ENCODE measurements at places on chromosomes 13 and 19.

DNA sequence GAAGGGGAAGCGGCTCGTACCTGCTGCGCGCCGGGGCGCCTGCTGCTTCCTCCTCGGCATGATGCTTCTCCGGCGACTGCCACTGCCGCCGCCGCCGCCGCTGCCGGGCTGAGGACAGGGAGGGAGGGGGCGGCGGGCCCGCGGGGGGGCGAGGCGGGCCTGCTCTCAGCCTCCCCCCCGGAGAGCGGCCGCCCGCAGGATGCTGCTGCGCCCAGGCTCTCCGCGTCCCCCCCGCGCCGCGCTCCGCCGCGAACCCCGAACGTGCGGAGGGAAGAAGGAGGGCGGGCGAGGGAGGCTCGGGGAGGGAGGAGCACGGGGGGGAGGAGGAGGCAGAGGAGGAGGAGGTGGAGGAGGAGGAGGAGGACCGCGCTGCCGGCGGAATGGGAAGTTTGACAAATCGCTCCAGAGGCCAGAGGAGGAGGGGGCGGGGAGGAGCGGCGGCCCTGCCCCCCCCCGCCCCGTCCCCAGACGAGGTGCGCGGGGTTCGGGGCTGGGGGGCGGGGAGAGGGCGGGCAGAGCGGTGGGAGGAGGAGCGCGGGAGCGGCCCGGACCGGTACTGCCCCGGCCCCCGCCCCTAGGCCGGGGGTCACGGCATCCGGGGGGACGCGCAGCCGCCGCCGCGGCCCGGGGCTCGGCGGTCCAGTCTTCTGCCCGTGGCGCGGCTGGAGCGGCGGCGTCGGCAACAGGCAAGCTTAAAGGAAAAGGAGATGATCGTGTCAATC lies at the start of gene TSHZ3:
TSS of gene TSHZ3 (minus strand) at position 277 of the 722 bp plus-strand sequence. CDS start at position 60, 217 bp downstream.
- no peak for DNase-seq

- no peak for DNase-seq
These were observed 10.5 kb upstream of the CDC16 start for GRCh38 chr13:114224201-114224600.

- DNase-seq: no peak
These were observed 1.2 kb upstream of the EPS15L1 start for GRCh38 chr19:16472992-16473391.

GRCh38 chr19:38503077-38503410 lies 69.6 kb downstream of the RYR1 start:
- no peak for DNase-seq

- no peak for DNase-seq
These were observed 25.6 kb upstream of the PCCA start for GRCh38 chr13:100063333-100063732.

- DNase-seq: no peak
These were observed 44.0 kb downstream of the ATP11A start for GRCh38 chr13:112733661-112734379.

- DNase-seq: no peak
These were observed 10.5 kb downstream of the TNFRSF19 start for GRCh38 chr13:23580684-23581060.

DNA sequence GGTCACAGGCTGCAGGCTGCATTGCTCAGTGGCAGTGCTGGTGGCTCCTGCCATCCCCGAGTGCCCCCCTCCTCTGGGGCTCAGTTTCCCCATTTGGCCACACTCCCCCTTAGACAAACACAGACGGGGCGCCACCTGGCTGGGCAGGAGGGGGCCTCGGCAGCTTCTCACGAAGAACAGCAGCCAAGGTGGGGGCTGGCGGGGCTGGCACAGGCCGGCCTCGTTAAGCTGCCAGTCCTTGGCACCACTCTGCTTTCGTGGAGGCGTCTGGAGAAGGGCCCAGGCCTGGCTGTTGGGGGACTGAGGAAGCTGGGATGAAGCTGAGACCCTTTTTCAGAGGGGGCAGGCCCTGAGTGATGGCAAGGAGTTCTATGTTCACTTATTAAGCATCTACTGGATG lies 3.7 kb upstream of the ZNRF4 start:
- no peak for DNase-seq

- DNase-seq: no peak
These were observed 99.0 kb upstream of the MCF2L start for GRCh38 chr13:112870051-112870331.

DNA sequence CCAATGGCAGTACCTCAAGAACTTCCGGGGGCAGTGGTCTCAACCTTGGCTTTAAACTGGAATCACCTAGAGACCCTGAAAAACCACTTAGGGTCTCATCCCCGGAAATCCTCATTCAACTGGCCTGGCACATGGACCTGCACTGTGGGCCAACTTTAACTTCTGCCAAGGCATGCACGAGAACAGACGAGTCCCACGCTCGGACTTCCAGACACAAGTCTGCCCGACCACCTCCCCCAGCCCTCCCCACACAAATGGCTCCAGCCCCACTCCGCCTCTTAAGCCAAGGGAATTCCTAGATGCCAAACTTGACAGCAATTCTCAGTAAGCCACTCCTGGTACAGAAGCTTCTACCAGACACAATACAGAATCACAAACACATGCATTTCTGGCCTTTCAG lies 114.0 kb downstream of the STK24 start:
- DNase-seq: no peak

- DNase-seq: no peak
These were observed 736 bp downstream of the SMAD9 start for GRCh38 chr13:36919171-36919832.

DNA sequence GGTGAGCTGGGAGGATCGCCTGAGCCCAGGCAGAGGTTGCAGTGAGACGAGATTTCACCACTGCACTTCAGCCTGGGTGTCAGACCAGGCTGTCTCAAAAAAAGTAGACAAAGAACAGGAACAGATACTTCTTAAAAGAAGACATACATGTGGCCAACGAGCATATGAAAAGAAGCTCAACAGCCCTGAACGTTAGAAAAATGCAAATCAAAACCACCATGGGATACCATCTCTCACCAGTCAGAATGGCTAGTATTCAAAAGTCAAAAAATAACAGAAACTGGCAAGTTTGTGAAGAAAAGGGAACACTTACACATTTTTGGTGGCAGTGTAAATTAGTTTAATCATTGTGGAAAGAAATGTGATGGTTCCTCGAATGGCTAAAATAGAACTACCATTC lies 3.0 kb upstream of the LGALS14 start:
- no peak for DNase-seq

DNA sequence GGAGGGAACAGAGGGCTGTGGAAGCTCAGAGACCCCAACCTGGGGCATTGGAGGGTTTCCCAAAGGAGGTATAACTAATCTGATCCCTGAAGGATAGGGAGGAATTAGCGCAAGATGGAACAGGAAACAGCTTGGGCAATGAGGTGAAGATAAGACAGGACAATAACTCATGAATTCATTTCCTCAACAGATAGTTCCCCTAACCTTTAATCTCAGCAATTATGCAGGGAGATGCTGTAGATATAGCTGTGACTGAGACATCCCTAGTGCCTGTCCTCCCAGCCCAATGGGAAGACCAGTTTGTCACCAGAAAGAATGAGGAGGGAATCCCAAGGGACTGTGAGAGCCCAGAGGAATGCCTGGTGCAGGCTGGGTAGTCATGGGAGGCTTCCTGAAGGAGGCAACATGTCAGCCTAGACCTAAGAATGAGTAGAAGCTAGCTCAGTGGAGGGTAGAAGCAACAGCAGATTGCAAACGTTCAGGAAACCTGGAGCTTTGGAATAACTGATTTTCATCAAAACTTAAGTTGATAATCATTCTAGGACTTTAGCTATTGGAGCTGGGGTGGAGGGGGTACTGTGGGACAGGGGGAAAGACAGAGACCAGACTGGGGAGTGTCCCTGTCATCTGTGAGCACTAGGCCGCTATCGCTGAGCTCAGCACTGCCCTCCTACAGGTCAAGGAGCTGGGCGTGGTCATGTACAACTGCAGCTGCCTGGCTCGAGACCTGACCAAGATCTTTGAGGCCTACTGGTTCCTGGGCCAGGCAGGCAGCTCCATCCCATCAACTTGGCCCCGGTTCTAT lies 18.8 kb downstream of the HIPK4 start:
- no peak for DNase-seq

GRCh38 chr13:94813920-94814475 lies 101.7 kb upstream of the SOX21 start:
- DNase-seq: no peak

DNA sequence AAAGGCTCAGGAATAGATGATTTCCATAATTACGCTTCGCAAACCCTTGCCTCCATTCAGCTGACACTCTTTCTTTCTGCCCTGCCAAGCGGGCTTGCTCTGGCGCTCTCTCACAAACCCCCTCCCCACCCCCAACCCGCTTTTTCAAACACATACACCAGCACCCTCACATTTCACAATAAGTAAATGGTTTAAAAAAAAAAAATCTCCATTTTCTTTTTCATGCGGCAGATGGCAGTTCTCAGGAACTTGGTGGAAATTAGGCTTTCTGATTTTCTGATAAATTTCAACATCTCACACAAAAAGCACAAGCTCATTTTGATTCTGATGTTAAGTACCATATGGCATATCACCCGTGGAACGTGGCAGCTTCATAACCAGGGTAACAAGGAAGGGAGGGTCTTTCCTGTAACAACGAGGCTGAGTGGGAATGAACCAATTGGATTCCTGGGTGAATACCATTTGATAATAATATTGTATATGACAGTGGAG lies 43.8 kb downstream of the C13orf42 start:
- DNase-seq: no peak

DNA sequence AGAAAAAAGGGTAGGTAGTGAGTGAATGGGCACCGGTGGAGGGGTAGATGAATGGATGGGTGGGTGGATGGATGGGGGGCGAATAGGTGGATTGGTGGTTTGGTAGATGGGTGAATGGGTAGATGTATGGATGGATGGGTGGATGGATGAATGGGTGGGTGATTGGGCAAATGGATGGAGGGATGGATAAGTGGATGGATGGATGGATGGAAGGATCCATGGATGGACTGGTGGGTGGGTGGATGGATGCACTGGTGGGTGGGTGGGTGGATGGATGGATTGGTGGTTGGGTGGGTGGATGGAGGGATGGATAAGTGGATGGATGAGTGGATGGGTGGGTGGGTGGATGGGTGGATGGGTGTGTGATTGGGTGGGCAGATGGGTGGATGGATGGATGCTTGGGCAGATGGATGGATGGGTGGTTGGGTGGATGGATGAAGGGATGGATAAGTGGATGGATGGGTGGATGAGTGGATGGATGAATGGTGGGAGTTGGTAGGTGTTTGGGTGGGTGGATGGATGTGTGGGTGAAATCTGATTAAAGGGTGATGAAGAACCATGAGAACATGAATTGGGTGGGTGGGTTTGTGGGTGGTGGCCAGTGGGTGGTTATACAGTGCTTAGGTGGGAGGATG lies 2.3 kb downstream of the ANKRD24 start:
- no peak for DNase-seq

- no peak for DNase-seq
These were observed 23.0 kb downstream of the TUBA3C start for GRCh38 chr13:19158526-19159174.

DNA sequence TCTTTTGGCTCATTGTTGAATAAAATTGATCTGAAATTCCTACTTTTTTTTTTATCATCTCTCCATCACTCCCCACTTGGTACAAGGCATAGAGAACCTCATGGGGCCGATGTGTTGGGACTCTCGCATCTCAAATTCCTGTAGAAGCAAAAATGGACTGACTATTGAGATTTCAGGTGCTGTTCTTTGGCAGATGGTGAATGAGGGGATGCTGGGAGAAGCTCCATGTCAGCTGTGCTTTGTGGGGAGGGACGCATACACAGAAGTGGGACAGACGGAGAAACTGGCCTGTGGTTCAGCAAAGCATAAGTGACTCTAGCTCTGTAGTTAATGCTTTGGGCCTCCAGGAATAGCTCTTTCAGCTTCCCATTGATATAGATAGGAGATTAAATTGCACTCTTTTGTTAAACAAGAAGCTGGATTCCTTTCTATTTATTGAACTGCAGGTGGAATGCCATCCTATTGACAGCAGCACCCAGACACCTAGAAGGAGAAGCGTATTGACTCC lies 194.5 kb upstream of the RNF113B start:
- no peak for DNase-seq

- DNase-seq: no peak
These were observed 21.0 kb upstream of the DPP9 start for GRCh38 chr19:4744451-4745174.

DNA sequence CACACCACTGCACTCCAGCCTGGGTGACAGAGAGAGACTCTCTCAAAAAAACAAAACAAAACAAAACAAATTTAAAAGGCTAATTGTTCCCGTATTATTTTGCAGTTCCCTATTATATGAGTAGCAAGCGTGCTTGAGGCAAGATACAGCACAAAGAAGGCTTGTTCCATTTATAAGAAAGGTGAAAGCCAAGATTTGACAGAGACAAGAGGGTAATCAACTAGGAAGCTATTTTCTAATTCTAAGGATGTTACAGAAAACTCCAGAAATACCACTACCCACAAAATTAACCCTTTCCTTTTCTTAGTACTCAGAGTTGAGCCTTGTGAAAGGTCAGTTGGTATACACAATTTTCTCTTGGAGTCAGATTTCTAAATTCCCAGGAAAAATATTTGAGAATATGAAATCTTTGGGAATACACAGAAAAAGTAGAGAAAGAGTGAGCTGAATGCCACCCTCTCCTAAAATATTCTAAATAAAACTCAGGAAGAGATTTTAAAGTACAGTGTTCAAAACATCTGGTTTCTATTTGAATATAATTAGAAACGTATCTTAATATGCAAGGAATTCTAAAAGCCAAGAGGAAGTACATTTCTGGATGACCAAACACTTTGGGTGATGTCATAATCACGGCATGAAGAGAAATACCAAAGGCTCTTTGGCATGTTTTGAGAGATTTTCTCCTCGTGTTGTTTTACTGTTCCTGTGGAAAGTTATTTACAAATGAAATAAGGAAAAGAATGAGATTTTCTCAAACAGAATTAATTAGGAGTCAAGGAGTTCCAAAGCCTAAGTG lies 63.0 kb upstream of the FLT1 start:
- no peak for DNase-seq

DNA sequence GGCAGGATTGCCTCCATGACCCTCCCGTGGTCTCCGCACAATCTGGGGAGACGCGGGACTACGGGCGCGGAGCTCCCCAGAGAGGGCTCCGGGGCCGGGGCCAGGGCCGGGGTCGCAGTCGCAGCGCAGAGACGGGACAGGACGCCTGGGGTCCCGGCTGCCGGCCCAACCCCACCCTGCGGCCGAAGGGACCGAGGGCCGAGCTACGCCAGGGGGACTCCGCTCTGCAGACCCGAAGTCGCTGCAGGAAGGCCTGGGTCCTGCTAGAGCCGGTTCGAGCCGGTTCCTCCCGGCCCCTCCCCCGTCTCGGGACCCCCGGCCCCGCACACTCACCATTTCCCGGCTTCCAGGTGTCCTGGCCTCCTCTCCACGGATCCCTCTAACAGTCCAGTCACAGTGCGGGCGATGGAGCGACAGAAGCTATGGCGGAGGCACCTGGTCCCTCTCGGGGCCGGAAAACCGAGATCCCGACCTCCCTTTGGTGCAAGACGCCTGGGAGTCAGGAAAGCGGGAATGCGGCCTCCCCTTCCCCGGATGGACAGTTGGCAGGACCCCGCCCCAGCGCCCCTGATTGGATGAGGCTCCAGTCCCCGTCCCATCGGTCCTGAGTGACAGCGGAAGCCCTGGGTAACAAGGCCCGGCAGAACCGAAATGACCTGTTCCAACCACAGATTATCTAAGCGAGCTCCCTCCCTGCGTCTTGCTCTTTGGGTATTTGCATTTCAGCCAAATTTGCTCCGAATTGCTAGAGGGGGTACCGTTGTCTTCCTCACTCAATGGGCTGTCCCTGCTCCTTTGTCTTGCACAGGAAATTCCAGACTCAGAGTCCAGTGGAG lies at the start of gene ZNF625:
TSS of gene ZNF625 (minus strand) at position 512 of the 836 bp plus-strand sequence. CDS start at position 336, 176 bp downstream.
- DNase-seq: no peak
